ENCODE measurements at places on chromosomes 7 and 10.

GRCh38 chr7:102075553-102076135, 211.0 kb upstream of the SH2B2 start:
- DNase-seq: no peak

- no peak for DNase-seq
These were observed 118.2 kb downstream of the ZNF22 start for GRCh38 chr10:45118929-45119328.

- DNase-seq: no peak
These were observed 33.6 kb upstream of the DRGX start for GRCh38 chr10:49429458-49429857.

GRCh38 chr10:26090026-26090425, 126.5 kb upstream of the GAD2 start:
- no peak for DNase-seq

GRCh38 chr10:69045441-69046300, 42.2 kb upstream of the SRGN start:
- no peak for DNase-seq

DNA sequence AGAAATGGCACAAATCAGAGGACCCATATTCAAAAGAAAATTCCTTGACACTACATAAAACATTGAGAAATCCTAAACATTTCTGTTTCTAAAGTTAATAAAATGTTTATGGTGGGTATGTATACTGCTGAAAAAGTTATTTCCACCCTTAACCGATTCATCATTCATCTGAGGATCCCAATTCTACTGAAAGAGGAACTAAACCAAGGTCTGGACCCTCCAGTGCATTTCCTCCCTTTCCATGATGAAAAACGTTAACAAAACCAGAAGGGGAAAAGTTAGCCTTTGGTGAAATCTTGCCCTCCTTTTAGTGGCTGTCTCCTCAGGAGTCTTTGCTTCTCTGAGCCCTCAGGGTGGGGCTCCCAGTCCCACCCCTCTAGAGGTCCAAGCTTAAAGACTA, 144.5 kb upstream of the ASAH2 start:
- DNase-seq: no peak

DNA sequence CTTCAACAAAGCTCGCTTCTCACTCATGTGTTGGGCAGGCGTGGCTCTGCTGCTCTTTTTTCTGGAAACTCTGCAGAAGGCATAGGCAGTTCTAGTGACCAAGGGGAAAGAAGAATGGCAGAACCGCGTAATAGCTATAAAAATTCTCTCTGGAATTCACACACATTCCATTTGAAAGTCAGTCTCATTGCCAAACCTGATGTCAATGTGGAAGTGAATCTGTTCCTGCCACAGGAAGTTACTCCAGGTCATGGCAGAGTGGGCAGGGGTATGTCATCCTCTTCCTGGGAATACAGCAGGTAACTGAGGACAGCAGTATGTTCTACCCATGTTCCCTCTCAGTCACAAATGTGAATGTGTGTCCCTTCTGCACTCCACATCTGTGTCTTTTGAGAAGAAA, 8.2 kb upstream of the PAXIP1 start:
- DNase-seq: no peak

DNA sequence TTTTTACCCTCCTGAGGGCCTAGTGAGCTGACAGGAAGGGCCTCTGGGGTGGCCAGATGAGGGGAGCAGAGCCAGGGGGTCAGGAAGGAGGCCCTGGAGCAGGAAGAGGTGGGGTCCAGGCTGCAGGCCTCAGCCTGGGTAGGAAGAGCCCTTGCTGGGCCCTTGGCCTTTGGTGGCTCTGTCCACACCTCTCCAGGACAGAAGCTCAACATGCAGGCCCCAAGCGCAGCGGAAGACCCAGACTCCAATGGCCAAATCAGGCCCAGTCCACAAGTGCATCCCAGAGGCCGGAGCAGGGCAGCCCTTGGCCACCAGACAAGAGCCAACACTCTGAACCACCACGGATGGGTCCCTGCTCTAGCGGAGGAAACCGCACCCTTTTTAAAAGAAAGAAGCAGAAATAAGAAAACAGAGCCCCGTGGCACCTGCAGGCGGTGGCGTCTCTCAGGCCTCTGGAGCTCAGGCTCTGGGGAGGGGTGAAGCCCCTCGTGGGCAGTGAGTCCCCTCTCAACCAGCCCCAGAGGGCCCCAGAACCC, 52.8 kb downstream of the FOXL3 start:
- no peak for DNase-seq

DNA sequence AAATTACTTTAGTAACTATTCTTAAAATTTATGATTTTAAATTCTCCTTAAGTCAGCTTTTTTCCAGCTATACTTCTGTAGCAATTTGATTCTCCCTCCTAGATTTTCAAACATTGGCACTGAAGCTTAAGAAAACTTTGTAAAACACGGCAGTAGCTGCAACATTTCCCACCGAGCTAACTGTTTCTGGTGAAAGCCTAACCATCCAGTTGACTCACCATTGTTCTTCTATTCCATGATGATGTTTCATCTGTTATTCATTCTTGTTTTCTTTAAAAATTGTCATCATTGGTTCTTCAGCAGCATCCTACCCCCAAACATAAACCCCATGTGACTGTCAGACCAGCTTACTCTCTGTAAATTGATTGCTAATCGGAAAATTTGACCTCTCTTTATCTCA, 312.3 kb downstream of the DGKB start:
- no peak for DNase-seq
